ENCODE measurements at places on chromosomes 11 and 22.

DNA sequence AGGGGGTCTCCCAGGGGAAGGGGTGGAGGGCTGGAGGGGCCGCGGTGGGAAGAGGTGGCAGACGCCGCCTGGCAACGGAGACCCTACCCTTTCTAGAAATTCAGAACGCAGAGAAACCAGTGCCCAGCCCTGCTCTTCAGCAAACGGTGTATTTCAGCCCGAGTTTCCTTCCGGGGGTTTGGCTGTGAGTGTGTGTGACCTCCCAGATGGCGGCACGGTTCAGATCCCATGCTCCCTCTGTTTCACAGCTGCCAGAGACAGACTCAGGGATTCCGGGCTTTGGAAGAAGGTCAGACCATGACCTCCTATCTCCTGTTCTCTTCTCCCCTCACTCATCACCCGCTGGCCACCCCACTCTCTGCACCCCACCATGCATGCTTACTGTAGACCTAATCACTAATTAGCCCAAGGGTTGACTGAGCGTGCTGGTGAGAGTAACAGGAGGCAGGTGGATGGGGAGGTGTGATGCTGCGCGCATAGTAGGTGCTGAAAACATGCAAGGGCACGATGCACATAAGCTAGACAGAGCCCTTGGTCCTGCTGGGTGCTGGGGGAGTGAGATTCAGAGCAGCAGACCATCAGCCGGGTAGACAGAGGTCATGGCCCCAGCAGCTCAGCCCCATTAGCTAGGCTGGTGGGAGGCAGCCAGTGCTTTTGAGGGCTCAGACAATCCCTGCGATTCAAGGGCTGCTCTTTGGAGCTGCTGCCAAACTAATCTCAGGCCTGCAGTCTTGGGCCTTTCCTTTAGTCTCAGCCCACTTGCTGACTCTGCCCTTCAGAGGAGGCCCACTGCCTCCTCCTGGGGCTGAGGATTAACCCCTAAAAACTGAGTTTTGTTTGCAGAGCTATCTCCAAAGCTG, 256.5 kb upstream of the CADM1 start:
- DNase-seq = no peak

DNA sequence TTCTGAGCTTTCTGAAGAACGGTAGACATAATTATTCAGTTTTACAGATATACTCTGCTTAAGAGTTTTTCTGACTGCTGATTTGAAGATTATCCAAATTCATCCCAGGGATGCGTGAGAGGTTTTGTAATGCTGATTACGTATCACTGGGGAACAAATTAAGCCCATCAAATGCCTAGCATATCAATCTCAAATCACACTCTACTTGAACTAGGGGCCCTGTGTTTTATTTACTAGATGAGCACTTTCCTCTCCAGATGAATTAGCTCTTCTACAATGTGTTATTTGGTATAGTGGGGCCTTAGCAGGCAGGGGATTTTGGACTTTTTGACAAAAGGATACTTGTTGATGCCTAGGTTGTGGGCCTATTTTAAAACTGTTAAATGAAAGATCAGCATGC, 177.9 kb downstream of the JRKL start:
- no peak for DNase-seq

DNA sequence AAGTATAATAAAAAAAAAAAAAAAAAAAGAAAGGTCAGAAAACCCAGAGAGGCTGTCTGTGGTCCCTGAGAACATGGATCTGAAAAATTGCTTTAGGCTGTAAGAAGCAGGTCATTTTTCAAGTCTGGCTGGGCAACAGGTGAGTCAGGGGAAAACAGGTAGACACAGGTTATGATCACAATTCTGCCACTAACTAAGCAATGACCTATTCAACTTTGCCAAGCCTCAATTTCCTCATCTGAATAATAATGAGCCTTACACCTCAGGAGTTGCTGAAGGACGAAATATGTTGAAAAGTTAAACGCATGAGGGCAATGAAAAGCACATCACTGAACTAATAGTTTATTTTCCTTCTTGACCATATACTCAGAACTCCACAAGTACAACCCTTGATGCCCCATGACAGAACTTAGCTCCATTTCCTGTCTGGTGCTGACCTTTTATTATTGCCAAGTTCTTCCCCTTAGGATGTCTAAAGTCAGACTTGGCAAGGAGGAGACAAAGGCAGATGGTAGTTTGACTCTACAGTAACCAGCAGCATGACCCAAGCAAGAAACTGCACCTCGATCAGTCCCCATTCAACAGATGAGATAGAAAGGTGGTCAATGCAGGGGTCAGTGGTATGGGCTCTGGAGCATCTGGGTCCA, 93.6 kb downstream of the SYN3 start:
- no peak for DNase-seq

DNA sequence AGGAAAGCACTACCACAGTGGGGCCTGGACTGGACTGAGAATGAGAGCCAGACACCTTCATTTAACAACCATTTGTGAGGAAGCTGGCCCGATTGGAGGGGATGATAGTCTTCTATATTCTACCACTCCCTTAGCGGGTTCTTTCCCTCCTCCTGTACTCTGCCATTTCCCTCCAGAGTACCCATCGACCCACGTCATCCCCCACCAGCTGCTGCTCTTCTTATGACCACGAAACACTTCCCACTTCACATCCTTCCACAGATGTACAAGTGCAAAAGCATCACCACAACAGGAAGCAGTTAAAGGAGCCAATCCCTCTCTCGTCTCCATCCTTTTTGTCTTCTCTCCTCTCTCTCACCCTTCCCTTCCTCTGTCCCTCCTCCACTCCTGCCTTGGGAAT, 18.0 kb upstream of the UBASH3B start:
- no peak for DNase-seq

- no peak for DNase-seq
Measured at GRCh38 chr11:120142441-120143100, 4.7 kb upstream of the TRIM29 start.

- no peak for DNase-seq
Measured at GRCh38 chr22:49015993-49016908, 811.4 kb downstream of the BRD1 start.

DNA sequence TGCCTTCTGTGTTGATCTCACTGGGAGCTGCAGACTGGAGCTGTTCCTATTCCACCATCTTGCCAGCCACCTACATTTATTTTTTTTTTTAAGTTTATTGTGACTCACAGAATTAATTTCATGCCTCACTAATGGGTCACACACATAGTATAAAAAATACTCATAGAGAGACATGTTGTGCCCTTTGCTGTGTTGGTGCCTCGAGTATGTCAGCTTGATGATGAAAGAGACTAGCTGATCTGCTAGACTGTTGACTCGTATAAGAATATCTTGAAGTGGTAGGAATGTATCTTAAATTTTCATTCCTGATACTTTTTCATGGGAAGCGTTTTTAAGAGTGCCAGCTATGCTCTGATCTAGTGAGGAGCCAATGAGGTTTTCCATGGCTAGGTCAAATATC, 28.6 kb upstream of the AMPD3 start:
- no peak for DNase-seq

GRCh38 chr22:47552024-47552423, 789.6 kb downstream of the TBC1D22A start:
- DNase-seq = no peak

DNA sequence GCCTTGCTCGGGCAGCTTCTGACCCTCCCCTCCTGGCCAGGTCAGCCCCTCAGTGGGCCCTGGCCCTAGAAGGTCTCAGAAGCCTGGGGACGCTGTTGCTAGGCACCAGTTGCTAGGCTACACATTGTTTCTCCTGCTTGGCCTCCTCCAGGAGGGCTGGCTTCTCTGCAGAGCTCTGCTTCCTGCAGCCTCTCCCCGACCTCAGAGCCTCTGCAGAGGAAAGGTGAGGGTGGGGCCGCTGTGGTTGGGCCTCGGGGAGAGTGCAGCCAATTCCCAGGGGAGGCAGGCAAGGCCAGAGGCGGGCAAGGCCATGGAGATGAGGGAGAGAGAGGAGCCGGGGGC, 27.6 kb upstream of the LRRC10B start:
- peak; percentile 78 for DNase-seq

DNA sequence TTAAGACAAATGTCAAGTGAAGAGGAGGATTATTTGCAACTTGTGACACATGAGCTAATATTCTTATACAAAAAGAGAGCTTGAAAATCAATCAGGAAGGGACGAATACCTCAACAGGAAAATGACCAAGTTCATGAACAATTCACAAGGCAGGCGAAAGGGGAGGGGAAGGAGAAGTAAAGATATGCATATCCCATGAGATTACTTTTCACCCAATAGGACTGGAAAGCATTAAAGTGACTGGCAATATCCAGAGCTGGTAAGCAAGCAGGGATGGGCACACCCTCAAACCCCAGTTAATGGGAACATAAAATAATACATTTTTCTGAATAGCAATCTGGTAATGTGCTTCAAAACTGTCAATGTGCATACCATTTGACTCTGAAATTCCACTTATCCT, 129.5 kb downstream of the SLC1A2 start:
- no peak for DNase-seq

GRCh38 chr22:42074132-42074811, at the start of gene PHETA2:
PHETA2 (plus strand) TSS chr22:42074248; CDS start chr22:42077294, 3,046 bp downstream.
- DNase-seq = peak; percentile 36

GRCh38 chr11:65810046-65810868, 23.4 kb downstream of the OVOL1 start:
- DNase-seq = no peak

DNA sequence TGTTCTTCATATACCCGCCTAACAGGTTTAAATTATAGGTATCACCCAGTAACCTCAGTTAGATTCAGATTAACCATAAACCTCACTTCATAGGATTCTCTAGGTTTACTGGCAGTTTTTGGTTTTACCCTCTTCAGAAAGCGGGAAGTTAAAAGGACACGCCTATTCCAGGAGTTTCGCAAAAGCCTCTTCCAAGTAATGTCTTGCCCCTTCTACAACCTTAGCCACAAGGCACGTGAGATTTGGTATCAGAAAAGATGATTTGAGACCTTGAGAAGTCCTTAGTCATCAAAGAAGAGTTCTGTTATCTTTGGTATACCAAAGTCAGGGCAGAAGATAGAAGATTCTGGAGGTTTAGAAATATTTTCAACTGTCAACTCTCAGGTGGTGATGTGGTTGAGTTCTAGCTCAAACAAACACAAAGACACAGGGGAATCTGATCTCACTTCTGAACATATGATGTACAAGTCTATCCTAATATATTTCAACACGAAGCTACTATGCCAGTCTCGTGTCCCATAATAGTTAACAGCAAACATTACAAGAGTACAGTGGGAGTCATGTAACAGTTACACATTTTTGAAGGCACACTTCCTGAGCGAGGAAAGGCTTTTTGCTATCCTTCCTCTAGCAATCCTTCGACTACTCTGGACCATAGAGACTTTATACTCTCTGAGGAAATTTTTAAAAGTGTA, 103.5 kb downstream of the USP35 start:
- no peak for DNase-seq

- DNase-seq = no peak
Measured at GRCh38 chr22:32475468-32476010, 928 bp downstream of the FBXO7 start.

DNA sequence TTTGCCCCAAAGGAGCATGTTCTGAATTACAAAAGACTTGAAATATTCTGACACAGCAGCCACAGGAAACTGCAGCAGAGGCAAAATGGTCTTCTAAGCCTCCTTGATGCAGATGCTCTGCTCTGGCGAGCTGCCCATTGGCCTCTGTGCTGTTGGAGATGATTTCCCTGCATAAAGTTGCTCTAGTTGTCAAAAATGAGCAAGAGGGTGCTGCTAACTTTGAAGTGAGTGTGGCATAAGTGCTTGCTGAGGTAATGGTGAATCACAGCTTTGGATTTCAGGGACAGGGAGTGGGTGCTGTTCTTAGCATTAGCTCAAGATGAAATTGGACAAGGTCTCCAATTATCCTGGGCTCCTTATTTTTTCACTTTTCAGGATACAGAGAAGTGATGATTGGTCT, 435.4 kb downstream of the TMEM135 start:
- no peak for DNase-seq

DNA sequence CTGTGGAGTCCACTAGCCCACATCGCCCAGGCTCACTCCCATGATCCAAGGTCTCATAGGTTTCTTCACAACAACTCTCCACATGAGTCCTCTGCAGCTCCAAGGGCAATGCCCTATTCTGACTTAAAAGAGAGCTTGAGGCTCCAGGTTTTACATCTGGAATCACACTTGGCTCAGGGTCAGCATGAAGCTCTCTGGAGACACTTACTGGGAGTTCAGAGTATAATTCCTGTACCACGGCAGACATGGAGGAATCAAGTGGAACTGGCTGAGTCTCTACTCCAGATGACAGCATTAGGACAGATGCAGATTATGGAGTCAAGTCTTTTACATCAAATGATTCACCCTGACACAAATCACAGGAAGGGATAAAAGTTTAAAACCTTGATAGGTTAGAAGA, 11.4 kb downstream of the PRR14L start:
- no peak for DNase-seq

DNA sequence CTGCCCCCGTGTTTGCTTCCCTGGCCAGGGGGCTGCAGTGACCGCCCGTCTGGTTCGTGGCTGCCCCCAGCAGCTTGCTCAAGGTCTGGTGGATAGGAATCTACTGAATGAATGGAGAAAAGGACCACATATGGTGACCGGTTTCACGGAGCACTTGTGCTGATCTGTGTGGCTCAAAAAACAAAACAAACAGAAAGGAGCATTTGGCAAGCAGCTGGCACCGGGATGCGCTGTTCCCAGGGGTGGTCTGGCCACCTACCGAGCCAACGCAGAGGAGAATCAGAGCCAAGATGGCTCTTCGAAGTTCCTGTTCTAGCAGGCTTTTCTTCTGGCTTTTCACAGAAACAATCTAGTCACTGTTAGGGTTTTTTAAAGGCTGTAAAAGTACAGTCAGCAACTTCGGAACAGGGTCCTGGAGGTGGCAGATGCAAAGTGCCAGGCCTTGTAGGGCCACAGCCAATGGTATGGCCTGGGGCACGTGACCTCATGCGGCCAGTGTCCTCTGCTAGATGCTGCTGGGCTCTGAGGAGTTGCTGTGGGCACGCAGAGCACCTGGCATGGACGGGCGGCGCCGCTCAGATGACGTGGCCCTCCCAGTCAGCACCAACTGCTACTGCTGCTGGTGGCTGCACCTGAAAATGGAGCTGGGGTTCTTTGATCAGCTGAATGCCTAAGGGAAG, 27.3 kb upstream of the PACSIN2 start:
- DNase-seq = no peak

- DNase-seq = no peak
Measured at GRCh38 chr11:87056091-87056490, 18.4 kb downstream of the TMEM135 start.

DNA sequence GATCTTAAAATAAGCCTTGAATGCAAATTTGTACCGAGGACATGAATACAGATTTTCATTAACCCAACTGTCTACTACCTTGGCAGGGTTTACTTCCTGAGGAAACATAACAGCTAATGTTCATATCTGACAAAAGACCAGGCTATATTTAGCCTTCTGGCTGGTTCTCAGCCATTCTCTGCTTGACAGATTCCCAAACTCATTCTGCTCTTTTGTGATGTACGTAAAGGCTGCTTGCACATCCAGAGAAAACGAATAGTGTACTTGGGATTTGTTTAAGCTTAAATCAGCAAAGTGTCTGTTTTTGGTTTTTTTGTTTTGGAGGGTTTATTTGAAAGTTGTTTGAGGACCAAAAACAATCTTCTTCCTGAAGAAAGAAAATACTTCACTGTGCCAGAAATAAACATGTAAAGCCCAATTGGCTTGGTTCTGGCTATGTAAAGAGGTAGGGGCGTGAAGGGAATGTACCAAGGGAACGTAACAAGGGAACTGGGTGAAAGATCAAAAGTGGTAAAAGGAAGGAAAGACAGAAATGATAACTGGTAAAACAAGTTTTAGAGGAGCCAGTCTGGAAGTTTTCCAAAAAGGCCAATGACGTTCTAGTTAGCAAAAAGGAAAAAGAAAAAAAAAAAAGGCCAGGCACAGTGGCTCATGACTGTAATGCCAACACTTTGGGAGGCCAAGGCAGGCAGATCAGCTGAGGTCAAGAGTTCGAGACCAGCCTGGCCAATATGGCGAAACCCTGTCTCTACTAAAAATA, 21.4 kb upstream of the CRTAM start:
- DNase-seq = peak; percentile 49
